ENCODE measurements at places on chromosomes 7 and 10. TPM values are rescaled to one million over a fixed set of nuclear protein-coding genes. Genes with fewer than 3 reads are reported as not detected.

PPP1R17 gene
- polyA plus RNA-seq: not detected

NODAL gene
- polyA plus RNA-seq: 0.27 TPM

GTPBP4 gene
- 47.7 TPM for polyA plus RNA-seq

GDF2 gene
- not detected for polyA plus RNA-seq

TMEM140 gene
- 11.2 TPM for polyA plus RNA-seq

CALD1 gene
- polyA plus RNA-seq: 190 TPM

DNA sequence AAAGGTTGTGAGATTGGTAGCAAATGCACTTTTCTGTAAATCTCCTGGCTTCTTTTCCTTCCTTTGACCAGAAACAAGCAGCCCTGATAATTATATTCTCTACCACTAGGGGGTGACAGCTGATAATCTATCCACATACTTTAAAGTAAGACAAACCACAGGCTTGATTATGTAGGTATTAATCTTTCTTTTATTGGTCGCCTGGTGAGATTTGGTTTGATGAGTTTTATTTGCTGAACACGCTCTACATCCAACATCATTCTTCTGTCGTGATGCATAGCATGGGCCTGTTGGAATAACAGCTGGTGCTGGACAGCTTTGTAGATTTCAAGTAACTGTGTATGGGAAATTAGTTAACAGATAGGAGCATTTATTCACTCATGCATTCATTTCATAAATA lies 63.5 kb downstream of the ZNF365 start:
- peak; percentile 77 for DNase-seq

DNA sequence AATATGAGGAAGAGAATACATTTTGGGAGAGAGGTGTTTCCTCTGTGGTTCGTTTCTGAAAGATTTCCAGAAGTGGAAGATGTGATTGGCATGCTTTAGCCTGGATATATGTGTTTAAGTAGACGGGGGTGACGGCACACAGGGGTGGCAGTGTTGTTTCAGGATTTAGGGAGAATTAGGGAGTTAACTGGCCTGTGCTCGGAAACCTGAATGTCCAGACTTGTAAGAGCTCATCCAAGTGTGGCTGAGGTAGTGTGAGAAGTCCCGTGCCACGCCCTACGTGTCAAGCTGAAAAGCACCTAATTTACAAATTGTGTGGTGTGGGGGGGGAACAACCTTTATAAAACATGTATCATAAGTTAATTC lies 1.1 kb downstream of the RALA start:
- no peak for DNase-seq

DNA sequence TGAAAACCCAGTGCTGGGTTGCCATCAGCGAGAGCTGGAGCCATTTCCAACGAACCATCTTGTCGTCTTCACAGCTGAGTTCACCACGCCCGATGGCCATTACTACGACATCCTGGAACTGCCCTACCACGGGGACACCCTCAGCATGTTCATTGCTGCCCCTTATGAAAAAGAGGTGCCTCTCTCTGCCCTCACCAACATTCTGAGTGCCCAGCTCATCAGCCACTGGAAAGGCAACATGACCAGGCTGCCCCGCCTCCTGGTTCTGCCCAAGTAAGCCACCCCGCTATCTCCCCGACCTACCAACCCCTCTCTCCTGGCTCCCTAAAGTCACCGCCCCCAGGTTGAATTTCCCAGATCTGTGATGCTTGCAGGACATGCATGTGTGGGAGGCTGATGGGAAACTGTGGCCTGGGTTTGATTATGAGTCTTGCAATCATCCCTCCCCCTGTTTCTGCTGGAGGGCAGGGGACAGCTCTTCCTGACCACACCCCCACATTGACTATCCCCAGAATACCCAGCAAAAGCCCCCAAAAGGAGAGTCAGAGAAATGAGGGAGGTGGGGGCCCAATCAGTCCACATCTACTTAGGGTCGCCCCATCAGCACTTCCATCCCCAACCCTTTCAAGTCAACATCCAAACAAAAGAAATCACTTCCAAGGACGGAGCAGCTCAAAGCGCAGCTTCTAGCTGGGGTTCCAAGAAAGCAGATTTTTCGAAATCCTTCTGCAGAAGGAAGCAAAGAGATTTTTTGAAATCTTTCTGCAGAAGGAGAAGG lies 6.9 kb downstream of the SERPINE1 start:
- no peak for DNase-seq

DNA sequence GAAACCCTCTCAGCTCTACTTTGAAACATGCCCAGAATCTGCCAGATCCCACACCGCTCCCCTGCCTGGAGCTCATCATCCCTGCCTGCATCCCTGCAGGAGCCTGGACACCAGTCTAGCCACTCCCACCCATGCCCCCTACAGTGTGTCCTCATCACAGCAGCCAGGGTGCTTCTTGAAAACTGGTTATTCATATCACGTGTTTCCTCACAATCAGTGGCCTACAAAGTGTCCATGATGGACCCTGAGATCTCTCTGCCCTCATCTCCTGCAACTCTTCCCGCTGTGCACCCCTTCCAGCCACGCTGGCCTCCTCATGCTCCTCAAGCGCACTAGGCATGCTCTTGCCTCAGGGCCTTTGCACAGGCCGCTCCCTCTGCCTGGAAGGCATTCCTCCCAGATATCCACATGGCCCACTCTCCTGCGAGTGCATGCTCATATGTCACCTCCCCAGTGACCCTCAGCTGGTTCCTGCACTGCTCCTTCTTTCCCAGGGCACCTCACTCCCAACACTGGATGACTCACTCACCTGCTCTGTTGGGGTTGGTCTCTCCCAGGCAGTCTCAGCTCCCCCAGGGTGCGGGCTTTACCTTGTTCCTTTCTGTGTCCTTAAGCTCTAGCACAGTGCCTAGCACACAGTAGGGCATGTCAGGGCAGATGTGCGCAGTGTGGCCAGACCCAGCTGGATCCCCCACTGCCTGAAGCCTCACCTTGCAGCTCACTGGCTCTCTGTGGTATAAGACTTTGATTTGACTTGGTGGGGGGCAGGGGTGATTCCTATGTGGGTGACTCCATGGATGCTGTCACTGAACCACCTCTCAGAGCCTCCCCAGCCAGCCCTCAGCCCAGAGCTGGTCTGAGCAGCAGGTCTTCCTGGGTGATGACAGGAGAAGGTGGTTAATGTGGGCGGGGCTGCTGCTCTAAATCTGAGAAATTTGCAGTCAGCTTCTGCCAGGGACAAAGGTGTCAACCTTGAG lies 37.3 kb downstream of the CDH23 start:
- DNase-seq: no peak
